ENCODE measurements at places on chromosomes 13 and 19.
A peak's percentile ranks its signal among the peaks of the same experiment; 100 is the strongest.

GRCh38 chr13:51912091-51912490, 50.3 kb downstream of the CCDC70 start:
- DNase-seq: no peak

- no peak for DNase-seq
Observed at GRCh38 chr13:110150384-110151101, 156.4 kb downstream of the COL4A1 start.

DNA sequence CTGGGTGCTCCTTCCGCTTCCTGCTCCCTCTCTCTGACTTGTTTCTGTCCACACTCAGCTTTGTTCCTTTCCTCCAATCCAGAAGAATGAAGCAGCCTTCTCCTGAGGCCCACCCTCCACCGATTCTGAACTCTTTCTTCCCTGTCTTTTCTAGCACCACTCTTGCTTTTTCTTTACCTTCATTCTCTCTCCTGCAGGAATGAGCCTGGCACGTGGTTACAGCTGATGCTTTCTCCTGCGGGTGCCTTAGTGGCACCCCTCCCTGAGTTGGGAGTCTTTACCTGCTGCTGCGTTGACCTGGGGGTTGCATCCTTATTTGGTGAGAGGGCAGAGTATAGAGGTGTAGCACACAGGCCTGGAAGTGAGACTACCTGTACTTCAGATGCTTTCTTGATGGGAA, 6.2 kb downstream of the UBAC2 start:
- no peak for DNase-seq

- no peak for DNase-seq
Observed at GRCh38 chr19:2057484-2058469, 6.7 kb upstream of the MKNK2 start.

DNA sequence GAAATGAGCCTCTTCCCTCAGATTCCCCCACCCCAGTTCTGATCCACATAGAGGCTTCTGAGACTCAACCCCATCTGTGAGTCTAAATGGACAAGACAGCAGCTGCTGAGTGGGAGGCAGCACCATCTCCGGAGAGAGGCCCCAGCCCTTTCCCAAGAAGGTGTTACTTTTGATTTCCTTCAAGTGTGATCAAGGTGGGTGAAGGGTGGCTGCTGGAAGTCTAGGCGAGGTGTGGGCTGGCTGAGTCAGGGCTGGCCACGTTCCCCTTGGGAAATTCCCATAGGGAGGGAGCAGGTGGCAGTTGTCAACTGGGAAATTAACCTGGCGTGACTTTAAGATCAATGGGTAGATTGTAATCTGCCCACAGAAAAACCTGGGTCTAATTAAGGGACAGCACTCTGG, 148.0 kb downstream of the FOXO1 start:
- DNase-seq: peak; percentile 55

DNA sequence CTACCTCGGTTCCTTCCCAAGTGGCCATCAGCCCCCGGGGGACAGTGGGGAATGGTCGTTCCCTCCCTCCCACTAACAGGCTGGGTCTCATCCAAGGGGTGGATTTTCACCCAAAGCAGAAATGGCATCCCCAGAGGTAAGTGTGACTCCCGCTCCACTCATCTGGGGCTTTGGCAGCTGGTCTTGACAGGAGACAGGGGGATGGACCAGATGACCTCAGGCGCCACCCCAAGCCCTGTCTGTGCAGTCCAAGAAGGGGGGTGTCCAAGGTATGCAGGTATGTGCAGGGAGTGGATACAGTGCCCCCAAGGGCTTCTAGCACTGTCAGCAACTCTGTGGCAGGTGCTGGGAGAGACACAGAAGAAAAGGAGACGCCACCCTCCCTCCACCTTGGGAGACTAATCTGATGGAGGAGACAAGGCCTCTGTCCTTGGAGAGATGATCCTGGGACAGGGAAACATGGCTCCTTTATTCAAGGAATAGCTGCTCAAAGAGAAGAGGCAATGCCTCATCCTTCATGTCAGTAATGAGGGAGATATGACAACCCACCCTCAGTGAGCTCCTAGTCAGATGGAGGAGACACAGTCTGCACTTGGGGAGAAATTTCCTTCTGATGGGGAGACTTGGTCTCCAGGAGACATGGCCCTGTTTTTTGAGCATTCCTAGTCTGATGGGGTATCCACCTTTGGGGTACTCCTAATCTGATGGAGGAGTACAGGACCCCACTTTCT, 7.7 kb downstream of the CEACAM16 start:
- no peak for DNase-seq

DNA sequence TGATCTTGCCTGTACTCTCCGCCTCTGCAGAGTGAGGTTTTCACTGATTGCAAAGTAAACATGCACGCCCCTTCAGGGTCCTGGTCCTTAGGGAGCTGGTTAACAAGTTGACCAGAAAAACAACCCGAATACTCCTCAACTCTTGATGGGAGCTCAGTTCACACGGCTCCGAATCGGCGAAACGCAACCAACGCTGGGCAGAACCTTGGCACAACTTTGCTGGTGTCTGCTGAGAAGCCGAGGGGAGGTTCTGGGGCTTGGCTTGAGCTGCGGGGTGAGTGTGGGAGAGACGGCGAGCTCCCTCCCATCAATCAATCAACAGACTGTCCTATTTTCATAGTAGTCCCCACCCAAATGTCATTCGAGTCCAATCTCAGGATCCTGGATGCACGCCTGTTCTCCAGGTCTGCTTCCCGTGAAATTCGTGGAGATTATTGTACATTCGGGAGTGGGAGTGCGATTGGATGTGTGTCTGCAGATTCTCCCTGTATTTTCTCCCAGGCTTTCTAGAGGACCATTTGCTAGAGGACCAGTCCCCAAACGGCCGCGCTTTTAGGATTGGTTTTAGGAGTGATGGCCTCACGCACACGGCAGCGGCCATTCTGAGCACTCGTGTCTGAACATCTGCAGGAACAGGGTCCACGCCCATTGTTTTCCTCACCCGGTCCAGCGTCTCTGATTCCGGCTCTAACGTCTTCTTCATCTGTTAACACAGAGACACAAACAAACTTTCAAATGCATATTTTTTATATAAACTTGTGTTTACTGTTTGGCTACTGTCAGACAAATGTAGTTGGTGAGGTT, 51.6 kb upstream of the F7 start:
- no peak for DNase-seq

DNA sequence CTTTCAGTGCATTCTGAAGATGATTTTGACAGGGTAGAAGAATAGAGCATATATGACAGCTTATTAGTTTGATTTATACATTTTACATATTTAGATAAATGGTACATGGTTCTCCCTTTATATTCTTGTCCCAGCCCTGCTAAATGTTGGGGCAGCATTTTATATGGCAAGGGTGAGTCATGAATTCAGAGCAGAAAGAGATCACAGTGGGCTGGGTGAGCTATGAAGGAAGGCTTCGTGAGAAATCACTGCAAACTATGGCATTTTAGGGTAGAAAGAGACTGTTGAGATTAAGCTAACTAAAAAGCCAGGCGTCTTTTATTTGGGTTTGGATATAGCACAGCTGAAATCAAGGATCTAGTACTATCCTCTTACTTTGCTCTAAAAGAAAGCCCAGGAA, 23.9 kb upstream of the METTL21C start:
- no peak for DNase-seq

DNA sequence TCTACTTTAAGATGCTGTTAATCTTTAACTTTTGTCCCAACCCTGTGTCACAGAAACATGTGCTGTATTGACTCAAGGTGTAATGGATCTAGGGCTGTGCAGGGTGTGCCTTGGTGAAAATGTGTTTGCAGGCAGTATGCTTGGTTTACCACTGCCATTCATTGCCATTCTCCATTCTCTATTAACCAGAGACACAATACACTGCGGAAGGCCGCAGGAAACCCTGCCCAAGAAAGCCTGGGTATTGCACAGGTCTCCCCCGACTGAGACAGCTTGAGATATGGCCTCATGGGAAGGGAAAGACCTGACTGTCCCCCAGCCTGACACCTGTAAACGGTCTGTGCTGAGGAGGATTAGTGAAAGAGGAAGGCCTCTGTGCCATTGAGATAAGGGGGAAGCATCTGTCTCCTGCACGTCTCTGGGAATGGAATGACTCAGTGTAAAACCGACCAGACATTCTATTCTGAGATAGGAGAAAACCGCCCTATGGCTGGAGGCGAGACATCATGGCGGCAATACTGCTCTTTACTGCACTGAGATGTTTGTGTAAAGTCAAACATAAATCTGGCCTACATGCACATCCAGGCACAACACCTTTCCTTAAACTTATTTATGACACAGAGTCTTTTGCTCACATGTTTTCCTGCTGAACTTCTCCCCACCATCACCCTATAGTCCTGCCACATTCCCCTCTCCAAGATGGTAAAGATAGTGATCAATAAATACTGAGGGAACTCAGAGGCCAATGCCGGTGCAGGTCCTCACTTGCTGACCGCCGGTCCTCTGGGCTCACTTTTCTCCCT, 13.1 kb upstream of the ZNF888 start:
- no peak for DNase-seq

DNA sequence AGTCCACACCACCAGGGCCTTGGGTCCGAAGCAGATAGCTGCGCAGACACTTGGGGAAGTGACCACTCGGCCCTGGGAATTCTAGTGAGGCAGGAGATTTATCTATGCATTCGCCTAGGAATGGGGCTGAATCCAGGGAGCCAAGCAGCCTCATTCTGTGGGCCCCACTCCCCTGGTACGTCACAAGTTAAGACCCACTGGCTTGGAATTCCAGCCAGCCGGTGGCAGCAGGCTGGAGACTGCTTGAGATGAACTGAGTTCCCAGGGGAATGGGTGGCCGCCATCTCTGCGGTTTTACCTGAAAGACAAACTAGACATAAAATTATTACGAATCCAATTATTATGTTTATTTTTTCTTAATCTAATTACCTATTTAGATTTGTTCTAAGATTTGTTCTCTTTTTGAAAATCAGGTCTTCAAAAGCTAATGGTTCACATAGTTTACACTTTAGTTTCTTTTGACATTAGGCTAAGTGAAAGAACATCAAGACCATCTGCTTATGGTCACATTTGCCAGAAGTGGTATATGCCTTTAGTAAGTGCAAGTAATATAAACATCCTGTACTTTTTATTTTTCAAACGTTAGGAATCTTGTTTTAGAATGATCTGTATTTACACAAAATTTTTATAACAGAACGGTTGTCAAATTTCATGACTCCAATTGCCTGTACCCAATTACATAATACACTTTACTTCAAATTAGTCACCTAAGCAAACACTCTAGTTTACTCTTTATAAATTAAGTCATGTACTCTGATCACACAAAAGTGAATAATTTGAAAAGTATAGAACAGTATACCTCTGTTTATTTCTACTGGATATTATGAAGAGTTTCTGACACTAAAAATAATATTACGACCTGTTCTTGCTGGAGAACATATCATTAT, 74.4 kb downstream of the SLITRK6 start:
- no peak for DNase-seq

GRCh38 chr19:55611300-55611982, 6.0 kb downstream of the ZNF865 start:
- DNase-seq: no peak

DNA sequence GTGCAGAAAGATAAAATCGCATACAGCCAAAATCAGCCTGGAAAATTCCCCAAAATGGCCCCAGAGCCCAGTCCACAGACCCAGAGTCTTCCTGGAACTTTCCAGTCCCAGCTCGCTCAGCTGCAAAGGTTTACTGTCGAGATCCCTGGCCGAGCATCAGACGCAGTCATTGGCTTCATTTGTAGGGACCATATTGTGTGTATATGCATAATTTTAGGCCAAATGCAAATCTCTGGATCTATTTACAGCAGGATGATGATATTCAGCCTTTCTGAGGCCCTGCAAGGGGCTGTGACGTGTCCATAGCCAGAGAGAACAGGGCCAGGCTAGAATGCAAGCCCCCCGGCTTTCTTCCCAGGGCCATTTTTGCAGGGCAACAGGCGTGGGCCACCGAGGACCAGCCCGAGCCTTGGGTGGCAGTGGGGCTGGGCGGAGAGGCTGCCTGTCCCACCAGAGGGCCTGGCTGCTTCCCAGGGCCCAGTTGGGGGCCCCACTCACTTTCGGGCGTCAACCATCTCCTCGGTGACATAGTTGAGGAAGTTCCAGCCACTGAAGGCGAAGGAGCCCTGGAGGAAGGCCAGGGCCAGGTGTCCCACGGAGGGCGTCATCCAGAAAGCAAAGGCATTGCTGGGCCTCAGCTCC, 13.7 kb downstream of the SLC7A10 start:
- no peak for DNase-seq

DNA sequence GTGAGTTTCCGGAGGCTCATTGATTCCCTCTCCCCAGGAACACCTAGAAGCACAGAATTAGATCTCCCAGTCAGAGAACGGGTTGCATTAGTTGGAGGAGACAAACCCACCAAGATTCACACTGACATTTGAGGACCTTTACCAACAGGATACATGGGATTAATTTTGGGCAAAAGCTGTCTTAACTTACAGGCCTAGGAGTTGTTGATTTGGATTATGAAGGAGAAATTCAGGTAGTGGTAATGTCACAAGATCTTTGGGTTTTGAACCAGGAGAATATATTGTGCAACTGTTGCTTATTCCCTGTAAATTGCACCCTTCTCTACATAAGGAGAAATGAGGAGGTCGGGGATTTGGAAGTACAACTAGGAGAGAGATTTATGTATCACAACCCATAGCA, 38.0 kb downstream of the POSTN start:
- no peak for DNase-seq

DNA sequence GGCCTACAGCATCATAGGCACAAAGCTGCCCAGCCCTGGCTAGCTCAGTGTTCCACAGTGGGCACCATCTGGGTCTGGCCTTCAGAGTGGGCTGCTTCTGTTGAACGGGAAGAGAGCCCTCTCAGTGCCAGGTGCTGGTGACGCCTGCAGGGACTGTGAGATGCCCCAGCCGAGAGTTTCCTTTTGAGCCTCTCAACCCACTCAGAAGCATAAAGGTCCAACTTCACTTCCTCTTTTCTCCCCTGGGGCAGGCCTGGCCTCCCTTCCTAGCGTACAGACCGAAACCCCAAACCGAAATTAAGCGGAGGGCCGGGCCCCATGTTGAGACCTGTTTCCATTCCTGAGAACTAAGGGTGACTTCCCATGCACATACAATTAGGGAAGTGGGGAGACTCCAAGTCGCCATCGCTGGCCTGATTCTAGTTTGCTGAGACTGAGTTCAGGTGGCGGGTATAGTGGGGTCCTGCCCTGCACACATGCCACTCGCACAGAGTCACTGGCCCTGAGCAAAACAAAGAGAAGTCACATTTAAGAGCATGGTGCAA, 6.9 kb downstream of the RAB8A start:
- no peak for DNase-seq

DNA sequence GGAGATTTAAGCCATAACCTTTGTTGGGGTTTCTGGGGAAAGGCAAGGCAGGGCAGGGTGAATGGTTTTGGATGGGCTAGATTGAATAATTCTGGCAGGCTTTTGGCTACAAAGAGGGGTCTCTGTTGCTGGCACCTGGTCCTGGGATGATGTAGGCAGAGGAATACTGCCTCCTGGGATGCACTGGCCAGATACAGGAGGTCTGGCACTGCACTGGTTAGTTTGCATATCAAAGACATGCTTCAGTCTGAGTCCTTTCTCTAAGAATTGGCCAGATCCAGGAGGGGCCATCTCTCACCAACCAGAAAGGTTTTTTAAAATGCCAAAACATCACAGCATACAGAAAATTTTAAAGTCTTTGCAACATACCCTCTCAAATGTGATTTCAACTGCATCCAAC, 8.0 kb upstream of the MEDAG start:
- DNase-seq: no peak

- no peak for DNase-seq
Observed at GRCh38 chr13:33279414-33280278, 5.9 kb downstream of the STARD13 start.
